ENCODE measurements at places on chromosomes 11 and 22.

- peak; percentile 67 for DNase-seq
Measured at GRCh38 chr11:72676861-72677341, 2.7 kb upstream of the PDE2A start.

GRCh38 chr11:68584097-68584496 is 100.2 kb upstream of the GAL start:
- DNase-seq: peak; percentile 46

DNA sequence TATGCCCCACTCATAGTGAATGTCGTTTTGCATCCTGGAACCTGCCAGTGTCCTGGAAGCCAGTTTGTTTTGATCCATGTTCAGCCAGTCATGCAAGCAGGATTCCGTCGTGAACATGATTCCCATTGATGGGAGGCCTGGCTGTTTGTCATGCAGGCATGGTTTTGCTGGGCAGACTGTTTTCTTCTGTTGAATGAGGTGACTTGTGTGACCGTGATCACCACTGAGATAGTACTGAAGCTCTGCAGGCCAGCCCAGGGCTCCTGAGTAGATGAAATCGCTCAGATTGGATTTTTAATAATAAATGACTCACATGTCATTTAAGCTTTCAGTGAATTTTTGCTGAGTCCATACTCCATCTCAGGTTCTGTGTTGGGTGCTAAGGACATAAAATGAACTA is 117.8 kb downstream of the PDE2A start:
- no peak for DNase-seq

DNA sequence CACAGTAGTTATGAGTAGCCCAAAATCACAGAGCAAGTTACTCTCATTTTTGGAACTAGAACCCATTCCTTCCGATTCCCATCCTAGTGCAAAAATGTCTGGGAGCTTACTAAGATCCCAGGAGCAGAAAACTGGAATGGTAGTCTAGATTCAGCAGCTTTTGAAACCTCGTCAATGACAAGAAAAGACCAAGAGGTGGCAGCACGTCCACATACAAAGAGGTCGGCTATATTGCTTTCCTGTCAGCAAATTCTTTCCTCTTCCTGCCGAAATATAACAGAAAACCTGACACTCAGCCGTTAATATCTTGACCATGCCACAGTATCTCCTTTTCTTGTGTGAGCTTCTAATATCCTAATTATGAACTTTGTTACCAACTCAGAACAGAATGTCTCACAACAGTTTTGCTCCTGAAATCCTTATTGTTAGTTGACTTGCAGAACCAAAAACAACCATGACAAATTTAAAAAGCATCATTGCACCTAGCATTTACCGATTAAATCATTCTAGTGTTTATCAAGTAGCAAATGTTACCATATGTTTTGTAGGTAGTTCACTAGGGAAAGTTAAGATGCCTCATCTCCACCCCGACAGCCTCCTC is 92.8 kb upstream of the OR9G4 start:
- DNase-seq: peak; percentile 5

GRCh38 chr22:31120642-31121041 is 2.1 kb upstream of the INPP5J start:
- DNase-seq: no peak

GRCh38 chr11:35349897-35350296 is 69.5 kb downstream of the SLC1A2 start:
- no peak for DNase-seq

DNA sequence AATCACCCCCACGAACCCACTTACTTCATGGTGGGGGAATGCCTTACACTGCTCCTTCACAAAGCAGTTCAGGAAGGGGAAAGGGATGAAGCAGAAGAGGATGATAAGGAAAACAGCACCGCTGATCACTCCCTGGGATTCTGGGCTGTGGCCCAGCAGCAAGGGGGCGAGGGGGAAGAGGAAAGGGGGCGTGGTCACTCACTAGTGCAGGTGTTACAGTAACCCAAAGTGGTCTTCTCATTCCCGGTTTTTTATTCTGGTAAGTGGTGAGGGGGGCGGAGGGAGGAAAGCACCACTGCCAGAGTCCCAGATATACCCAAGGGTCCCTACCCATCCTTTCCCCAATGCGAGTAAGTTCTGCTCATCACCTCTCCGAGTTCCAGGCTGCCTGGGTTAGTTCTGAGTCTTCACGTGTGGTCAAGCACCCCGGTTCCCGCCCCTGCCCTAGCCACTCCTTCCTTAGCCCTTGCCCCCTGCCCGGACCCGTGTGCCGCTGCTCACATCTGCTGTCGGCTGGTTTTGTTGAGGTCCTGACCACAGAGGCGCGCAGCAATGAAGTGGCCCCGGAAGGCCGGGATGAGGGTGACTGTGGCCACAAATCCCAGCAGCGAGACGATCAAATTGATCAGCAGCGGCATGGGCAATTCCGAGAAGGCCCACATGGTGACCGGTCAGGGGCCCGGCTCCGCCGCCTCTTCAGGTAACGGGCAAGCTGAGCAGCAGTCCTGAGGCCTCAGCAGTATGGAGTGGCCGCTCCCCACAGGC is 477 bp downstream of the DPAGT1 start:
- no peak for DNase-seq

GRCh38 chr11:1397146-1397861 is 7.6 kb downstream of the BRSK2 start:
- no peak for DNase-seq

DNA sequence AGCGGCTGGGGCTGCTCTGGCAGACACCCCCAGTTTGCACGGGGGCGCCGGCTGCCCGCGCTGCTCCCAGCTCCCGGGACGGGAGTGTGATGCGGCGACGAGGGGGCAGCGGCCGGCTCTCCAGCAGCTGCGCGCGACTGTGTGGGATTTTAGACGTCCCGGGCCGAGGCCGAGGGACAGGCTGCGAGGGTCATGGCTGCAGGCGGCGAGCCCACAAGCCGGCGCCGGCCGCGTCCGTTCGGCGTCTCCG is 159 bp downstream of the FZD4 start:
- DNase-seq: no peak

DNA sequence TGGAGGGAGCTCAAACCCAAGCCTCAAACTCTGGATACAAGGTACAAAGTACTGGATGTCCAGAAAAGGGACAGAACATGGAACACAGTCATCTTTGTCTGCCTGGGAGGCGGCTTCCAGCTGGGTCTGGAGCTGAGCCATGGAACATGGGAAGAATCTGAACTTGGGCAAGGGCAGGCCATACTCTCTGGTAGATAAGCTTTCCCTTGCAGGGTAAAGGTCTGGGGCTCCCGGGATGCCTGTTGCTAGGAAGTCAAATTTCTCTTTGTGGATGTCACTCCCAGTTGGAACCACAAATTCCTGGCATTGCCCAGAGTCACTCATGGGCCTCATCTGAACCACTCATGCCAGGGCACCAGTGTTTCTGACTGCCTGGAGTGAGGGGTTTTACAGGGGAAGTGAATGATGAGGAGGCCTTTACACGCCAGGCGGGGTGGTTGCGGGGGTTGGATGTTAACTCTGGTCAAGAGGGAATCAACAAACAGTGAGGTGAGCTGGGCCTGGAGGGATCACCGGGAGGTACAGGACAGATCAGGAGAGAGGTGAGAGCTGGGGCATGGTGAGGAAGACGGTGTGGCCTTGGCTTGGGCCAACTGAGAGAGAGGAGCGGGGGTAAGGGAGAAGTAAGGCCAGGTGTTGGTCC is 5.7 kb downstream of the FTH1 start:
- no peak for DNase-seq

DNA sequence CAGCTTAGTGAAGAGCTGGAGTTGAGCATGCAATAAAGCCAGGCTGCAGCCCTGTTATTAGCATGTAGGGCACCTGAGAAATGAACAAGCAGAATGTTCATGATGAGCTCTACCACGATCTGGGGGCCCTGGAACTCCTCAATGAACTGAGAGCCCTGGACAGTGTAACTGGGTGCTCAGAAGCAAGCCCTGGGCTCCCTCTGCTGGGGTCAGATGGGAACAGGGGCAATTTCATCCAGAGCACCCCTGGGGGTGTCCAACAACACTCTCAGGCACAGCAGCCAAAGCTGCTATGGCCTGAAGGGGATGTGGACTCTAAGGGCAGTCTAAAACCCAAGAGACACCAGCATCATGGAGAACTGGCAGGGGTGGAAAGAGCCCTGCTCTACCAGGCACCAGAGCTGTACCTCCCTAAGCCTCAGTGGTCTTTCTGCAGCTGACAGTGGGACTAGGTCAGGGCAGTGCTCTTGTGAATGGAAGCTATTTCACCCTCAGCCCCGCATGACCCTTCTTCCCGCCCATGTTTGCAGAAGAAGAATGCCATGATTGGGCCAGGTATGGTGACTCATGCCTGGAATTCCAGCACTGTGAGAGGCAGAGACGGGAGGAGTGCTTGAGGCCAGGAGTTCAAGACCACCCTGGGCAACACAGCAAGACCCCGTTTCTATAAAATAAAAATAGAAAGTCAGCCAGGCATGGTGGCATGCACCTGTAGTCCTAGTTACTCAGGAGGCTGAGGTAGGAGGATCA is 28.9 kb downstream of the THOC5 start:
- DNase-seq: no peak

- DNase-seq: no peak
Measured at GRCh38 chr22:41818011-41818410, 14.9 kb upstream of the SREBF2 start.

DNA sequence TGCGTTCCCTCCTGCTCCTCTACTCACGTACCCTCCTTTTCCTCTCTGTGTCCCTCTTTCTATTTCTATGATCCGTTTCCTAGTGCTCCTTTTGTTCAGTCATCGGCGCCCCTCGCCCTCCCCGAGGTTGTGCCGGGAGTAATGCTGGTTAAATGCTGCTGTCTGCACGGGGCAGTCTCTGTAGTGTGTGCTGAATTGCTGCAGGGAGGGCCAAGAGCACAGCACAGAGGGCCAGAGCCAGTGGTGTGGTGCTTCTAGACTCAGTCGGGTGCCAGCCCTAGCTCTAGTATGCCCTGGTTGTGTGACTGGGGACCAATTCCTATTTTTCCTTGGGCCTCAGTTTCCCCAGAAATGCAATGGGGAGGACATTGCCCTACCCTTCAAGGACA is 98.3 kb downstream of the PKNOX2 start:
- DNase-seq: no peak

DNA sequence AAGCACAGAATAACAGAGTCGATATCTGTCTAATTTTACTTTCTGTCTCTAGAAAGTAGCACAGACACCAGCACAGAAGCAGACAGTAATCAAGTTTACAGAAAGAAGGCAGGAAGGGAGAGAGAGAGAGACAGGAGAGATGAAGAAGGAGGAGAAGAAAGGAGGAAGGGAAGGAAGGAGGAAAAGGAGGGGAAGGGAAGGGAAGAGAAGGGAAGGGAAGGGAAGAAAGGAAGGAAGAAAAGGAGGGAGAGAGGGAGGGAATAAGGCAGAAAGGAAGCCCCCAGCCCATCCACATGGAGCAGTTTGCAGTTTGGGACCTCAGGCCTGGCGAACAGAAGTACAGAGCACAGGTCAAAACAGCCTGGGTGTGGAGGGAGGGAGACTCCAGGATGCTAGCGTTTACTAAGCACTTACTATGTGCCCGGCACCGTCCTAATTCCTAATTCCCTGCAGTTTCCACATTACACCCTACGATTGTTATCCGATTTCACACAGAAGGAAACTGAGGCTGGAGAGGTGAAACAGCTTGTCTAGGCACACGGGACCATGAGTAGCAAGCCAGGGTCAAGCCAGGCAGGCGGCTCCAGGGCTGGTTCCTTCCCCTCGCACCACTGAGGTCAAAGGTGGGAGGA is 46.0 kb upstream of the WNT7B start:
- no peak for DNase-seq

DNA sequence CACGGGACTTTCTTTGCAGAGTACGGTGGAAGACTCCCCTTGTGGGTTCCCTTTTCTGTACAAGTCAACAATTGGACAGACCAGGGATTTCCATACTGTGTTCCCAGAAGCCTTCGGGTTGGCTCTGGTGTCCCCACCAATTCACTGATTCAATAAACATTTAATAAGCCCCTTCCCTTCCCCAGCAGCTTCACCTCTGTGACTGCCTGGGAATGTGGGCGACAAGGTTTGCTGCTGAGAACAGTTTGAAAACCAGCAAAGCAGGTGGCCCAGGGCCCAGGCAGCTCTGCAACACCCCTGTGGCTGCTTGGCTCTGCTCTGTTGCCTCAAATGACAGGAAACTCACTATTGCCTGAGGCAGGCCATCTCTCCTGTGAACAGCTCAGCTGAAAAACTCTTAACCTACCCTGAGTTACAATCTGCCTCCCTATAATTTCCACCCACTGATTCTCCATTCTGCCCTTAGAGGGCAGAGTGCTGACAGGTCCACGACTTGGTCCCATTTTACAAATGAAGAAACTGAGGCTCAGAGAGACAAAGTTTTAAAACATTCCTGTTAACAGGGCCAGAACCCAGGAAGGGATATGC is 10.4 kb downstream of the ADORA2A start:
- DNase-seq: no peak

GRCh38 chr11:129951201-129951865 is 51.3 kb downstream of the PRDM10 start:
- no peak for DNase-seq

DNA sequence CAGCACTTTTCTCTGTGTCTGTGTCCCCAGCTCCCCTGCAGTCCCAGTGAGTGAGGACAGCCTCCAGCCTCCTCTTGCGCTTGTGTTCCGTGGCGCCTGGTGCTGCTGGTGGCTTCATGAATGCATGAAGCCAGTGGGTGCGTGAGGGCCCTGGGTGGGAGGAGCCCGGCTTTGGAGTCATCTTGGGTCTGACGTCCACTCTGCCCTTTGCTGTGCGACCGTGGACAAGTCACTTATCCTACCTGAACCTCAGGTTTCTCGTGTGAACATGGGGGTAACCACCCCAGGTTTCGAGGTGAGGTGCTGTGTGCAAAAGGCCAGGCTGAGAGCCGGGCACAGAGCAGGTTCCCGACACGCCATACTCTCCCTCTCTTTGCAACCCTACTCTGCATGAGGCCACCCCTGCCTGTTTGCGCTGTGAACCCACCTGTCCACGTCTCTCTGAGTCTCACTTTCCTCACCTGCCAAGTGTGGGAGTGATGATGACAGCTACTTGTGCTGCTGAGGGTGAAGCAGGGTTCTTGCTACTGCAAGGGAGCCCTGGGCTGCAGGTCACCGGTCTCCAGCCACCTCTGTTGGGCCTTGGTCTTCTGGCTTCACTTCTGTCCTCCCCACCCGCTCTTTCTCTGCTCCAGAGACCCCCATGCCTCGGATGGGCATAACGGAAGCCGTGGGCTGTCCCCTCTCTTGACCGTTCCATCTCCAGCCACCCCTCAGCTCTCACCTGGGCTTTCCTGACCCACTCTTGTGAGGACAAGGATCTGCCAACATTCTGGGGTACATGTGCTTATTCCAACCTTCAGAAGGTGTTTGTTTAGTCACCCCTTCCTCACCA is 537.6 kb downstream of the TBC1D22A start:
- DNase-seq: no peak

DNA sequence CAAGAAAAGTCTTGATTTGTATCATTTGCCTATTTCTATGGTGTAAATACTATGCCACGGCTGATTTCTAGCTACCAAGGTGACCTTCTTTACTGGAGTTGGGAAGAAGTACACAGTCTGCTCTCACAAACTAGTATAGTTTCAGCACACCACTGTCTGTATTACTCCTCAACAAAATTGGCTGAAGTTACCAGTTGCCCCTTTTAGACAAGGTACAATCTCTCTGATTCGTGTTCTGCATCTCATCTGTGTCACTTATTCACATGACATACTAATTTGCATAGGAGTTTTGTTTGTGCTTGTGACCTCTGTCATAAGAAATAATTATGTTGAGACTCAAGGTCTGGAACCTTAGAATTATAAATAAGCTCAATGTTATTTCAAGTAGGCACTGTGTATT is 97.3 kb downstream of the C11orf87 start:
- no peak for DNase-seq

GRCh38 chr11:20415432-20415831 is 27.9 kb downstream of the PRMT3 start:
- no peak for DNase-seq

GRCh38 chr11:11665407-11665806 is 43.6 kb upstream of the GALNT18 start:
- DNase-seq: no peak

- DNase-seq: no peak
Measured at GRCh38 chr22:29206372-29207242, 911 bp downstream of the EMID1 start.
